ENCODE measurements at places on chromosomes 3 and 15.

- DNase-seq: peak; percentile 6
These were observed 67.0 kb downstream of the IMPG2 start for GRCh38 chr3:101253396-101253795.

- DNase-seq: no peak
These were observed 187.7 kb downstream of the ITPR1 start for GRCh38 chr3:4680871-4681300.

DNA sequence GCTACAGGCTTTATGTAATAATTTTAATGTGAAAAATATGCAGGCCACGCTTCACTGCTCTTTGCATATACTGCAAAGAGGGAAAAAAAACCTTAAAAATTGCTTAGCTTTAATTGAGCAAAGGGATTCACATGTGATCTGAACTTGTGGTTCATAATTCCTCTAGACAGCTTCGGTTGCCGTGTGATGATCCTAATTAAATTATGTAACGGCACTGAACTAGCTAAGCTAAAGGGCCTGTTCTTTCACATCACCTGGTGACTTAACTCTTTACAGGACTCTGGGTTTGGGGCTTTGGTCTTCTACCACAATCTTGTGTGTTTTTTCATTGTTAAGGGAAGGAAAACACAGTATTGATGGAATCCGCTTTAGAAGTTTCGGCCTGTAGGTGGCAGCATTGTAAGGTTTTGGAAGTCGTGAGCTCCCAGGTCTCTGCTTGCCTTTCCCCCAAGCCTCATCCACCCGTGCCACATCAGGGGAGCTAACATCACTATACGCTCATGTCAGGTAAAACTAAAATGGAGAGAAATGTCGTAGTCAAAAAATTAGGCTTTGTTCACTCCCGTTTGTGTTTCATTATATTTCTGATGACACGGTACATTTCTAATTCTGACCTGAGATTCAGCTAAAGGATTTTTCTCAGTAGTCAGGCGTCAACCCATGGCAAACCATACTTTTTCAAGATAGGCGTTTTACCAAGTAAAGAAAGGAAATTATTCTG lies 205.6 kb upstream of the DPH6 start:
- DNase-seq: peak; percentile 64

GRCh38 chr3:46058981-46059380 lies 31.7 kb upstream of the XCR1 start:
- DNase-seq: no peak

DNA sequence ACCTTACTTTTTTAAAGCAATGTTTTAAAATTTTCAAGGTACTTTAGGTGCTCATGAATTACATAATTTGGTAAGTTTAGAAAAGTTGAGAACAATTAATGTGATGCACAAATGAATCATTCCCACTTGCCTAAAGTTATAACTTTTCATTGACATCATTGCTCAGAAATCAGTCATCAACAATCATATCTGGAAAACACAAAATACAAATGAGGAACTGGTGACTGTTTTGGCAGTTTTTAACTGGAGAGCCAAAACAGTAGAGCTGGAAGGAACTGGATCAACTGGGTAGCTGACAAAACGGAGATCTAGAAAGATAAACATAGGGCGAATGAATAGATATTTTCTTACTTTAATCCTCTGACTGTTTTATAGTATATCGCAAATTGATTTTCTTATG lies 767.1 kb downstream of the IGSF11 start:
- no peak for DNase-seq

DNA sequence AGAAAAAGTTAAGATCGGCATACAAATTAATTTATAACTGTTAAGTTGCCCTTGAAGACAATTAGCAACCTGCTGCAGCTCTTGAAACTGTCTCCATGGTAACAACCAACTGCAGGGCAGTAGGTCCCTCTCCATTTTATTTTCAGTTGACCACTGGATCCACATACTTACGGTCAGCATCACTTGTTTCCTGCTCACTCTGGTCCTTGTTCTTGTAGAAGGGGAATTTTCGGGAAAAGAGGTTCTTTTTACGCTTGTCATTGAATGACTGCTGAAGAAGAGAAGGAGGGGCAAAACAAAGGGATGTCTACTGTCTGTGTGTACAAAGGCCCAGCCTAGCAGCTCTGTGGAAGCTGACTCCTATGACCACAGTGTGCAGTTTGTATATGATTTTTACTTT lies 46.8 kb upstream of the MELTF start:
- no peak for DNase-seq

GRCh38 chr3:138284079-138284478 lies 45.6 kb downstream of the NME9 start:
- no peak for DNase-seq

- no peak for DNase-seq
These were observed 4.6 kb upstream of the CCDC9B start for GRCh38 chr15:40345225-40345866.

- no peak for DNase-seq
These were observed 41.8 kb downstream of the MUC20 start for GRCh38 chr3:195762611-195763010.

- no peak for DNase-seq
These were observed 223.0 kb downstream of the THSD4 start for GRCh38 chr15:71338265-71338664.

GRCh38 chr15:58707397-58707796 lies 42.1 kb downstream of the ADAM10 start:
- no peak for DNase-seq

DNA sequence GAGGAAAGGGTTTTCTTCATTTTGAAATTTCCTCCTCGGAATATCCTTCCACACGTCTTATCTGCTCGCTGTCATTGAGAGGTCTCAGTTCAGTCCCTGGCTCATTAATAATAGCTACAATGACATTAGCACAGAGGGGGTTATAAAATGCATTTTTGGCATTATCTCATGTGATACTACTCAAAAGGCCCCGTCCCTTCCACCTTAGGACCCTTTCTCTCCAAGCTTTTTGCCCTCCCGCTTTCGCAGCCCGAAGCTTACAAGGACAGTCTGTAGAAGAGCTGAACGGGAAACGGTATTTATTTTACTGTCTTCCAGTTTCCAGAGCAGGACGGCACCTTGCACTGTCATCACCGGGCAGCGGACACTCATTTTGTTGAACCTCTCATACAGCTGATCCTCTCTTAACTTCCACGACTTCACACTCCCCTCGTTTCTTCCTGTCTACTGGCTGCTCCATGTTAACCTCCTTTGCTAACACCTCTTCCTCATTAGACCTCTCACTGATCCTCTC lies 5.6 kb upstream of the PLEKHO2 start:
- no peak for DNase-seq

DNA sequence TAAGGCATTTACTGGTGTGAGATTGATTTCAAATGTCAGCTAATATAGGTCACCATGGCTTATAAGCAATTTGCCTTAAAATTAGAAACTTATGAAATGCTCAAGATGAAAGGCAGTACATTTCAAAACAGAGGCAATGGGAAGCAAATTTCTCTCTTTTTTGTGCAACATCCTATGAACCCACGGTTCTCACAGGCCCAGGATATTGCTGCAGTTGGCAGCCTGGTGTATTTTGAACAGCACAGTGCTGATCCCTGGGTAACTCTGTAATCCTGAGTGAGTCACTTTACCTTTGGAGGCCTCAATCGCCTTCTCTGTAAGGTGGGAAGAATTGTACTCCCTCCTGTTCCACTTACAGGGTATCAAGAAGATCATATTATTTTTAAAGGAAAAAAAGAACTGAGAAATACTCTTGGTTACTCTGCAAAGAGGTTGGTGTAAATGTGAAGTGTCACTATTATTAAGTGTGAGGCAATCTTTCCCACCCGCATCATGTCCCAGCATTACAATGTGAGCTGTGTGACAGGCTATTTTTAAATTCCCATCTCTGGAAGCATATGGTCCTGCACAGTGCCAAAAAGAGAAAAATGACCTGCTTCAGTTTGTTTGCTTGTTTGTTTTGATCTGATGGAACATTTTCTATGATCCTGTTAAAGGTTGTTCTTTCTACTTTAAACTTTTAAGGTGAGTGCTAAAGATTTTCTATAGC lies 190.1 kb upstream of the LPP start:
- no peak for DNase-seq

GRCh38 chr15:74795966-74796625 lies 14.2 kb downstream of the CSK start:
- DNase-seq: no peak

DNA sequence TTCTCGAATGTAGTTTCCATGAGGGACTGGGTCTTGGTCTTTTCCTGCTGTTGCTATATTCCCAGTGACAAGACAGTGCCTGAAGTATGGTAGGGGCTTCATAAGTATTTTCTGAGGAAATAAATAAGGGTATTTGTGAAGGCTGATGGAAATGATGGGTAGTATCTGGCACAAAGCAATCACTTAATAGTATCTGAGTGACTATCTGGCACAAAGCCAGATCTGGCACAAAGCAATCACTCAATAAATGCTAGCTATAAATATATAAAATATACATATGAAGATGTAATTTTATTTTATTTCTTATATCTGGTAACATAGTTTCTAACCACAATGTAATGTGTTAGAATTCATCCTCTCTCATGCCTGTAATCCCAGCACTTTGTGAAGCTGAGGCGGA lies 20.7 kb upstream of the PROK2 start:
- DNase-seq: no peak

DNA sequence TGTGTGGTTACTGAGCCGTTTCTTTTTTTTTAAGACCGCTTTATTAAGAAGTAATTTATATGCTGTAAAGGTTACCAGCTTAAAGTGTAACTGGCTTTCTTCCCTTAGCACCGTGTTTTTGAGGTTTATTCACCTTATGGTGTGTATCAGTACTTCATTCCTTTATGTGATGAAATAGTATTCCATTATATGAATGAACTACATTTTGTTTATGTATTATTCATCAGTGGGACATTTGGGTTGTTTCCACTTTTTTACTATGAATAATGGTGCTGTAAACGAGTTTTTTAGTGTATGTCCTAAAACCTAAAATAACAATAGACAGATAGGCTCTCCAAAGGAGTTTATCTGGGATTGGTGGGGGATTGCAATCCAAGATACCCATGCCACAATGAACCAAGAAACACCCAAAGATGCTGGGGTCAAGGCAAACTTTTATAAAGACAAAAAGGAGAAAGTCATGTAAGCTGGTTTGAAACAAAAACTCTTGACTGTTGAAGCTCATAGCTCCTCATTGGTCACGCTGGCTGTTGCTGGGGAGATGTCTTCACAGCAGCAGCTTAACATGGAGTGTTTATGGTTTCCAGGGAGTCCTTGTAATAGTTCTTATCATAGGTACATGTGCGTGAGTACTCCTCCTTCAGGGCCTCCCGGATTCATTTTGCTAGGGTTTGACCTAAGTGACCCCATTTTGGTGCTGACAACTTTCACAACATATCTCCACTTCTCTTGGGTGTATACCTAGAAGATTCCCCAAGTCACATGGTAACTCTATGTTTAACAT lies 16.0 kb downstream of the TM2D3 start:
- DNase-seq: no peak

GRCh38 chr3:135199137-135199536 lies 404.1 kb downstream of the EPHB1 start:
- no peak for DNase-seq

DNA sequence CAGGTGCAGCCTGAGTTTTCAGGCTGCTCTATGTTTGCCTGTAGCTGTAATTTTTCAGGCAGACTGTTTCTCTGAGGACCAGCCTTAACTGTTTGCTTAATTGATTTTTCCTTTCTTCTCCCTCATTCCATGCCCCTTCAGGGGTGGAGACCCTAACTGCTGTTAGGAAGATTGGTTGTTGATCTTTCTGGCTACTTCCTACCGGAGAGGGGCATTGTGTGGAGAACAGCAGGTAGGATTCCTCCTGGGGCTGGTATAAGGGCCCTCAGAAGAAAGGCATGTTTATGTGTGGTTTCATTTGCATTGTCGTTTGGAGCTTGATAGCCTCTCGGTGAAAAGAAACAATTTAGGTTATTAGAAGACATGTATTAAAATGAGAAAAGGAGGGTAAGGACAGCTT lies 56.9 kb upstream of the GOLGA6L2 start:
- no peak for DNase-seq

- DNase-seq: no peak
These were observed 84.4 kb downstream of the CMSS1 start for GRCh38 chr3:99902091-99902490.

GRCh38 chr3:31252216-31253185 lies 280.2 kb upstream of the STT3B start:
- no peak for DNase-seq

DNA sequence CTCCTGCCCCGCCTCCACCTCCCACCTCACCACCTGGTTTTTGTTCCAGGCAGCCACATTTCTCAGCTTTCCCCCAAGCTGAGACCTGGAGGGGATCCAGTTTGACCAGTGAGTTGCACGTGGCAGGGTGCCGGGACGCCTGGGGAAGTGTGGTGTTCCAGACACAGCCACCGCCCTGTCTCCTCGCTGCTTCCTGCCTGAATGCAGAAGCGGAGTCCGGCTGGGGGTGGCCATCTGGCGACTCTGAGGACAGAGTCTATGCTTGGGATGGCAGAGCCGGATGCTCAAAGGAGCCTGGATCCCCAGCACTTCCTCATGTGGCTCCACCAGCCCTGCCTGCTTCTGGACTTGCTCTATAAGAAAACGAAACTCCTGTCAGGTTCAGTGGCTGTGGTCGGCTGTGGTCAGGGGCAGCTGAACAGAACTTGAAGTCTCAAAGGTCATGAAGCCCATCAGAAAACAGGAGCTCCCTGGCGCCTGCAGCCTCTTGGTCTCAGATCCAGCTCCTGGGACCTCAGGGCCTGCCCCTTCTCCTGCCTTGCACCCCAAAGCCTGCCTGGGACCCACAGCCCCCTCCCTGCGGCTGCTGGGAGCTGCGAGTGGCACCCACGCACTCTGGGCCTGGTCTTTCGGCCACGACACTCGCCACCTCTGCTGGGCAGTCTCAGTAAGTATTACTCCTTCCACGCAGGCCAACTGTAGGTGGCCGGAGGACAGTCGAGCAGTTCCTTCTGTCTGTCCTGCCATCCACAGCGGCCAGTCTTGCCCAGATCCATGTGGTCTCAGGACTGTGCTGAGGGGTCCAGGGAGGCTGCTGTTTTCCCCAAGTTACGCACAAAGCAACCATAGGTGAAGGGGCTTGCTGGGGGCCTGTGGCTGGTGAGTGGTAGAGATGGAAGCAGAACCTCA lies 112.8 kb upstream of the MEF2A start:
- no peak for DNase-seq

DNA sequence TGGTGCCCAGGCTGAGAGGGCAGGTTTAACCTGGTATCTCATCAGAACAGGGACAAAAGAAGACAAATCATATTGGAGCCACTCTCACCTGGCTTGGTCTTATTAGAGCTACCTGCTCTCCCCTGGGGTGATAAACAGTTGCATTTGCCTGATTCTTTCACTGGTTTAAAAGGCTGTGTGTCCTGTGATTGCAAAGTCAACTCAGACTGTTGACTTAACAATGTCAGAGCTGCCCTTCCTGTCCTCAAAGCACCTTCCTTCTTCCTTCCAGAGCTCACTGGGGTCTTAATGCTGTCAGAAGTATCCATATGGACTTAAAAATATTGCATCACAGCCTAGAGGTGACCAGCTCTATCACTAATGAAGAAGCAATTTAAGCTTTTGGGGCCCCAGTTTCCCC lies 50.5 kb upstream of the MINAR1 start:
- no peak for DNase-seq
